ENCODE measurements at places on chromosomes 3 and 15. TPM values are rescaled to one million over a fixed set of nuclear protein-coding genes. Genes with fewer than 3 reads are reported as not detected.

- no peaks in the 10 kb centered on the region for H3K36me3 ChIP-seq
- H3K4me3 ChIP-seq: no peak overlapping the region
- peak; percentile 31 for DNase-seq
- H3K27ac ChIP-seq: no peak overlapping the region
- no peaks in the 10 kb centered on the region for H3K27me3 ChIP-seq
Observed at GRCh38 chr15:61906961-61907752, 153.1 kb downstream of the VPS13C start.

GRCh38 chr3:64961301-64961700, 273.5 kb upstream of the ADAMTS9 start:
- no peak overlapping the region for H3K27ac ChIP-seq
- no peaks in the 10 kb centered on the region for H3K4me1 ChIP-seq
- H3K4me3 ChIP-seq: no peak overlapping the region
- no peaks in the 10 kb centered on the region for H3K36me3 ChIP-seq
- no peaks in the 10 kb centered on the region for H3K27me3 ChIP-seq

DNA sequence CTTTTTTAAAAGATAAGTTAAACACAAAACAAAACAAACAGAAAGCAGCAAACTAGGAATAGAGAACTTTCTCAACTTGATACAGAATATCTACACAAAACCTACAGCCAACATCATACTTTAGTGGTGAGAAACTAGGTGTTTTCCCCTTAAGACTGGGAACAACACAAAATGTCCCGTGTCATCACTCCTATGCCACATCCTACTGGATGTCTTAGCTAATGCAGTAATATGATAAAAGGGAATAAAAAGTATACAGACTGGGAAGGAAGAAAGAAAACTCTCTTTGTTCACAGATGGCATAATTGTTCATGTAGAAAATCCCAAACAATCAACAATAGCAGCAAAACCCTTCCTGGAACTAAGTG, 45.9 kb downstream of the TMEM45A start:
- no peak overlapping the region for H3K27ac ChIP-seq
- no peak for DNase-seq
- no peaks in the 10 kb centered on the region for H3K27me3 ChIP-seq
- no peak overlapping the region for H3K4me3 ChIP-seq
- H3K4me1 ChIP-seq: peaks cover 2% of the 10 kb centered on the region

- no peak overlapping the region for H3K4me3 ChIP-seq
- DNase-seq: no peak
- peaks cover 3% of the 10 kb centered on the region for H3K4me1 ChIP-seq
- H3K27me3 ChIP-seq: no peaks in the 10 kb centered on the region
- H3K27ac ChIP-seq: no peak overlapping the region
Observed at GRCh38 chr15:36775209-36775608, 195.8 kb downstream of the CDIN1 start.

DNA sequence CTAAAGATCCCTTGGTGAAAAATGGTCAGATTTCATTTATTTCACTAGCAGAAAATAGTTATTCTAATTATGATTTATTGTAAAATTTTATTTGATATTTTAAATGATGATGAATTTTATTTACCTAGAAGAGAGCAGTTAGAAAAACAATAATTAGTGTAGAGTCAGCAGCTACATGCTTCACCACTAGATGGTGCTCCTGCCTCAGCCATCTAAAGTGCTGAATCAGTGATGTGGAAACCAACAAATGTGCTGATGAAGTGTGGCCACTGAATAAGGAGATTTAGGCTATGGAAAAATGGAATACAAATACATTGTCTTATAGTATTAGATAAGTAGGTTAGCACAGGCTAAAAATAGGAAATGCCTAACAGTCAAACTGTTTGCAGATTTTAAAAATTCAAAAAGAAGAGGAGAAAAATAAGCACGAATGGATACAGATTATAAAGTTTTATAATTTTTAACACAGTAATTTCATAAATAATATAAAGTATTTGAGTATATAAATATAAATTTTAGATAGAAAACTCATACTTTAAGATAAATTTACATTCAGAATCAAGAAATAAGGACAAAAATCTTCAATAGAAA, 109.8 kb downstream of the PPP2R3A start:
- no peaks in the 10 kb centered on the region for H3K36me3 ChIP-seq
- peaks cover 11% of the 10 kb centered on the region for H3K4me1 ChIP-seq
- no peak overlapping the region for H3K27ac ChIP-seq
- peak; percentile 63 for DNase-seq

GRCh38 chr15:58490086-58490887, 58.5 kb downstream of the LIPC start:
- no peak overlapping the region for H3K27ac ChIP-seq
- no peak for DNase-seq
- H3K4me1 ChIP-seq: no peaks in the 10 kb centered on the region
- no peaks in the 10 kb centered on the region for H3K36me3 ChIP-seq

GRCh38 chr15:55669270-55669669, 73.7 kb downstream of the PRTG start:
- no peaks in the 10 kb centered on the region for H3K4me1 ChIP-seq
- no peak overlapping the region for H3K4me3 ChIP-seq
- H3K27me3 ChIP-seq: no peaks in the 10 kb centered on the region
- H3K36me3 ChIP-seq: no peaks in the 10 kb centered on the region
- DNase-seq: no peak
- H3K27ac ChIP-seq: no peak overlapping the region

GRCh38 chr15:81152339-81152738, 18.3 kb downstream of the CFAP161 start:
- H3K27ac ChIP-seq: no peak overlapping the region
- H3K36me3 ChIP-seq: no peaks in the 10 kb centered on the region
- no peak overlapping the region for H3K4me3 ChIP-seq
- peaks cover 3% of the 10 kb centered on the region for H3K27me3 ChIP-seq

GRCh38 chr3:130539005-130539404, 22.0 kb downstream of the COL6A6 start:
- DNase-seq: peak; percentile 40
- H3K4me1 ChIP-seq: no peaks in the 10 kb centered on the region
- H3K27me3 ChIP-seq: no peaks in the 10 kb centered on the region
- H3K4me3 ChIP-seq: no peak overlapping the region

DNA sequence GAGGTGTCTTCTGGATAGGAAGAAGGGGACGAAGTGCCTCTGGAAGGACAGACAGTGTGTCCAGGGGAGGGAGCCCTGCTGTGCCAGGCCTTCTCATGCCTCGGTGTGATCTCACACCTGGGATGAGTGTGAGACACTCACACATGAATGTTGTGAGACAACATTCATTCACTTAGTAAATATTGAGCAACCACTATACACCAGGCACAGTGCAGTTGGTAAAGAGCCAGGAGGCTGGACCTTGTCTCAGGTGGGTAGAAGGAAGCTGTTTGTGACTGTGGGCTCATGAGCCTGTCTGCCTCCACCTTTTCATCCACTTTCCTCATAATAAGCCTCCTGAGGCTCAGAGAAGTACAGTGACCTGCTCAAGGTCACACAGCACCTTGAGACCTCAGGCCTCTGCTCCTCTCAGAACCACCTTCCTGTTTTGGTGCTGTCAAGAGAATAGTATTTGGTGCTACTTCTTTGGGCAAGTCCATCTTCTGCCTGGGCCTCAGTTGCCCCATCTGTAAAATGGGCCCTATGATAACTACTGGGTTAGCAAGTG, 20.9 kb downstream of the SLC6A6 start:
- H3K27ac ChIP-seq: no peak overlapping the region
- no peak for DNase-seq
- no peaks in the 10 kb centered on the region for H3K4me1 ChIP-seq
- H3K27me3 ChIP-seq: no peaks in the 10 kb centered on the region
- no peak overlapping the region for H3K4me3 ChIP-seq

GRCh38 chr15:70519004-70519365, 244.4 kb downstream of the UACA start:
- no peak overlapping the region for H3K4me3 ChIP-seq
- H3K27me3 ChIP-seq: peaks cover 28% of the 10 kb centered on the region
- no peaks in the 10 kb centered on the region for H3K36me3 ChIP-seq
- no peak overlapping the region for H3K27ac ChIP-seq
- H3K4me1 ChIP-seq: no peaks in the 10 kb centered on the region
- DNase-seq: no peak

DNA sequence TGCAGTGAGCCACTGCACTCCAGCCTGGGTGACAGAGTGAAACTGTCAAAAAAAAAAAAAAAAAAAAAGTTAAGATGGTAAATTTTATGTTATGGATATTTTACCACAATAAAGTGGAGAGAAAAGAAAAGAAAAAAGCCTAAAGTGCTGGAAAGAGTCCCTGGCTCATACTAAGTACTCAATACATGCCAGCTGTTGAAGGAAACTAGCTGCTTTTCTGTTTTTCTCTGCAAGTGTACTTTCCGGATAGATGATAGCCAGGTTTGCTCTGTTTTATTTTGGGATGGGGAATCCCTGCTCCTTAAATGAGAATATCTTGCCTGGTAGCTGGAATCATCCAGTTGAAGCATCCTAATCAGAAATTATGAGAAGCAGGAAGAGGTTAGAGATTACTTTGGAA, 10.9 kb downstream of the EID1 start:
- no peaks in the 10 kb centered on the region for H3K36me3 ChIP-seq
- H3K27ac ChIP-seq: no peak overlapping the region
- no peaks in the 10 kb centered on the region for H3K27me3 ChIP-seq

DNA sequence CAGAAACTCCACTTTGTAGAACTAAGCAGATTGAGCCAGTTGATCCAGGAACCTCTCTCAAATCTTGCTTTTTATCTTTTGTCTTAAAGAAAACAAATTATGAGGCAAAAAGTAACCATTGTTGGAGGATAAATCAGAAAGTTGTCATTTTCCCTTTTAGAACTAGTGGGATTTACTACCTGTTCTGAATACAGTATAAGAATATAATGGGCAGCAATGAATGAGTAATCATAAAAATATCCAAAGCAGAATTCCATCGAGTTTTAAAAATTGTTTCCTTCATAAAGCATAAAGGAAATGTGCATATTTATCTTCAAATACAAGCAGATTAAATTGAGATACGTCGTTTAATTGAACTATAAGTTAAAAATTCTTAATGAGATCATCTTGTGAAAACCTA, 15.9 kb upstream of the ANO10 start:
- no peak overlapping the region for H3K4me3 ChIP-seq
- DNase-seq: no peak
- H3K27me3 ChIP-seq: no peaks in the 10 kb centered on the region
- no peaks in the 10 kb centered on the region for H3K36me3 ChIP-seq
- H3K4me1 ChIP-seq: peaks cover 15% of the 10 kb centered on the region

DNA sequence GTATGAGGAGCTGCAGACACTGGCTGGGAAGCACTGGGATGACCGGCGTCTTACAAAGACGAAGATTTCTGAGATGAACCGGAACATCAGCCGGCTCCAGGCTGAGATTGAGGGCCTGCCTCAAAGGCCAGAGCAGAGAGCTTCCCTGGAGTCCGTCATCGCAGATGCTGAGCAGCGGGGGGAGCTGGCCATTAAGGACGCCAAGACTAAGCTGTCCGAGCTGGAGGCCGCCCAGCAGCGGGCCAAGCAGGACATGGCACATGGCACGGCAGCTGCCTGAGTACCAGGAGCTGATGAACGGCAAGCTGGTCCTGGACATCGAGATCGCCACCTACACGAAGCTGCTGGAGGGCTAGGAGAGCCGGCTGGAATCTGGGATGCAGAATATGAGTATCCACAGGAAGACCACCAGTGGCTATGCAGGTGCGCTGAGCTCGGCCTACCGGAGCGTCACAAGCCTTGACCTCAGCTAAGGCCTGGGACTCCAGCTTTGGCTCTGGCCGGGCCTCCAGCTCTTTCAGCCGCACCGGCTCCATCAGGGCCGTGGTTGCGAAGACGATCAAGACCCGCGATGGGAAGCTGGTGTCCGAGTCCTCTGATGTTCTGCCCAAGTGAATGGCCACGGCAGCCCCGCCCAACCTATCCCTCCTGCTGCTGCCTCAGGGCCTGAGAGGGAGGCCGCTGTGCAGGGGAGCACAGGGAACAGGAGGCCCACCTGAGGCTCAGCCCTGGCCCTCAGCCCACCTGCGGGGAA, 9.2 kb upstream of the SHC4 start:
- no peaks in the 10 kb centered on the region for H3K36me3 ChIP-seq
- no peaks in the 10 kb centered on the region for H3K4me1 ChIP-seq
- H3K27me3 ChIP-seq: no peaks in the 10 kb centered on the region
- no peak overlapping the region for H3K27ac ChIP-seq
- no peak overlapping the region for H3K4me3 ChIP-seq

- peaks cover 30% of the 10 kb centered on the region for H3K4me1 ChIP-seq
- H3K36me3 ChIP-seq: no peaks in the 10 kb centered on the region
- H3K4me3 ChIP-seq: peak overlapping the region; percentile 25
- peak; percentile 68 for DNase-seq
Observed at GRCh38 chr3:11195721-11196332, 41.5 kb downstream of the HRH1 start.

- no peak overlapping the region for H3K4me3 ChIP-seq
- H3K27me3 ChIP-seq: no peaks in the 10 kb centered on the region
- peak; percentile 25 for DNase-seq
- no peaks in the 10 kb centered on the region for H3K36me3 ChIP-seq
- H3K4me1 ChIP-seq: peaks cover 2% of the 10 kb centered on the region
Observed at GRCh38 chr3:143526011-143526545, 322.2 kb downstream of the SLC9A9 start.

DNA sequence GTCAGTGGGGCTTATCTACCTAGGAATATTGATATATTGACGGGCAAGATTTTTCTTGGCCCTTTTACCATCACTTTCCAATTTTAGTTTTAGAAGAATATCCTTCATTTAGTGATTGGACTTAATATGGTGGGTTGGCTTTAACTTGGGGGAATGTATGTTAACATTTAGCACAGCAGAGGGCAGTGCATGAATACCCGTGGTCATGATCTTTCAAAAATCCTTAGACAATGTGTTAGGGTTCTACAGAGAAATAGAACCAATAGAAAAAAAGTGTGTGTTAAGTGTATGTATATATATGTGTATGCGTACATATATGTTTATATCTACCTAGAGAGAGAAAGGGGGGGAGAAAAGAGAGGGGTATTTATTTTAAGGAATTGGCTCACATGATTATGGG, 36.9 kb downstream of the GPR171 start:
- DNase-seq: no peak
- H3K27ac ChIP-seq: no peak overlapping the region
- no peaks in the 10 kb centered on the region for H3K27me3 ChIP-seq
- no peaks in the 10 kb centered on the region for H3K4me1 ChIP-seq
- H3K36me3 ChIP-seq: no peaks in the 10 kb centered on the region

GRCh38 chr15:70098461-70099166, 897 bp upstream of the TLE3 start:
- H3K36me3 ChIP-seq: no peaks in the 10 kb centered on the region
- peak; percentile 36 for DNase-seq
- H3K4me3 ChIP-seq: peak overlapping the region; percentile 45
- H3K27me3 ChIP-seq: no peaks in the 10 kb centered on the region
- peak overlapping the region; percentile 81 for H3K27ac ChIP-seq

The GPR156 gene
- total RNA-seq: under 0.01 TPM

The FETUB gene
- not detected for total RNA-seq

The SLC28A2 gene
- not detected for total RNA-seq

The OIP5 gene
- total RNA-seq: 2.0 TPM

The PLA2G4E gene
- total RNA-seq: not detected

The CLDN16 gene
- total RNA-seq: under 0.01 TPM

The ZNF385D gene
- total RNA-seq: 0.83 TPM

The GPR176 gene
- total RNA-seq: 79.6 TPM

The PRR20G gene
- total RNA-seq: not detected

The SLC51B gene
- 0.51 TPM for total RNA-seq

The CCR9 gene
- total RNA-seq: not detected
